ENCODE measurements at places on chromosomes 11 and 22.

DNA sequence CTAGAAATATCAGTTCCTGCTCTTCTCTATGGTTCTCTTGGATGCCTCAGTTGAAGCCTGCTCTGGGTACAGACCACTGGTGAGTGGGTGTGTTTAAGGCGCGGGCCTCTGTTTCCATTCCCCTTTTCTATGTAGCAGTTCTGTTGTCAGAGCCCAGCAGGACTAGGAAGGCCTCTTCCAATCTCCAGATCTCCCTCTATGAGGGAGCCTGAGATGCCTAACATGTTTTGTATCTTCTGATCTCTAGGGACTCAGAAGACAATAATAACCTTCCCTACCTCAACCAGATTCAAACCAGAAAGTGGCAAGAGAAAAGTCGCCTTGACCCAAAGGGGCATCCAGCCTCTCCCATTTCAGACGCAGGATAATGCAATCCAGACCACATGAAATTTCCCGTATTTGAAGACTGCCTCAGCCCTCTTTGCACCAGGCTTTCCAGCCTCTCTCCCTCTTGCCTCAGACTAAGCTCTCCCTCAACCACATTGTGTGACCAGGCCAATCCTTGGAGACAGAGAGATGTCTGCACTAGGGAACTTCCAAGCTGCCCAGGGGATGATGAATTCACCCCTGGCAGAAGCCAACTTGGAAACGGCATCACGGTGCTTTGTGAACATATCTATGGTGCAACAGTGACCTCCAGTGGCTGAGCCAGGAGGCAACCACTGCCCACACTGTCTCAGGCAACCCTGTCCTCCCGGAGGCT is 150.1 kb upstream of the UBASH3B start:
- peak; percentile 88 for DNase-seq

DNA sequence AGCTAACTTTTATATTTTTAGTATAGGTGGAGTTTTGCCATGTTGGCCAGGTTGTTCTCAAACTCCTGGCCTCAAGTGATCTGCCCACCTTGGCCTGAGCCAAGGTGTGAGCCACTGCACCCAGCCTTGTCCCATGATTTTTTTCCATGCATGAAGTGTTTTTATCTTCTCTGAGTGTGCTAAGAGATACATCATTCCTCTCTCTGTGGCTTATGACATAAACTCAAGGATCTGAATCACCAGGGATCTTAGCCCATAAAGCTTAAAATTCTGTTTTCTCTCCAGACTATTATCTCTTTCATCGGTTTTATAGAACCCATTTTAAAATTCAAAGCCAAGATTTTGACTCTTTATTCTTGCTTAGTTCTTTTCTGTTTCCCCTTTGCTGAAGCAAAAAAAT is 48.4 kb upstream of the C11orf58 start:
- no peak for DNase-seq

DNA sequence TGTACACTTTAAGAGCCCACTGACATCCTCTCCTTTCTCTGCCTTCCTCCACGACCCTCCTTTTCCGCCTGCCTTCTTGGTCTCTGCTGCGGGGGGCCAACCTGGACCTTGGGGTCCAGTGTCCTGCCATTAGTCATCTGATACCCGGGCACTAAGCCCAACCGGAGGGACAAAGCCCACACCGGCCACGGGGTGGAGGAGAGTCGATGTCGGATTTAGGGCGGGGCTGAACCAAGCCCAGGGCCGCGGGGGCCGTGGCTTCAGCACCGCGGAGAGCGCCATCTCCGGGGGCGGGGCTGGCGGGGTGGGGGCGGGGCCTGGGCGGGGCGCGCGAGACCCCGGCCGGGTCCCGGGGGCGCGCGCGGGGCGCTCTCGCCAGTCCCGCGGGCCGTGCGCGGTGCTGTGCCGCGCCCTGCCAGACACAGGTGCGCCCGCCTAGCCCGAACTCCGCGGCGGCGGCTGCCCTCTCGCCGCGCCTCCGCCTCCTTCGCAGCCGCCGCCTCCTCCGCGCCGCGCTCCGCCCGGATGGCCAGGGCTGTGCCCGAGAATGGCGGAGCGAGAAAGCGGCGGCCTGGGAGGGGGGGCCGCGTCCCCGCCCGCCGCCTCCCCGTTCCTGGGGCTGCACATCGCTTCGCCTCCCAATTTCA is at the start of gene MAPK8IP1:
MAPK8IP1 (plus strand) TSS at position 378 of the 647 bp plus-strand sequence; CDS start at position 548, 170 bp downstream.
- peak; percentile 65 for DNase-seq

DNA sequence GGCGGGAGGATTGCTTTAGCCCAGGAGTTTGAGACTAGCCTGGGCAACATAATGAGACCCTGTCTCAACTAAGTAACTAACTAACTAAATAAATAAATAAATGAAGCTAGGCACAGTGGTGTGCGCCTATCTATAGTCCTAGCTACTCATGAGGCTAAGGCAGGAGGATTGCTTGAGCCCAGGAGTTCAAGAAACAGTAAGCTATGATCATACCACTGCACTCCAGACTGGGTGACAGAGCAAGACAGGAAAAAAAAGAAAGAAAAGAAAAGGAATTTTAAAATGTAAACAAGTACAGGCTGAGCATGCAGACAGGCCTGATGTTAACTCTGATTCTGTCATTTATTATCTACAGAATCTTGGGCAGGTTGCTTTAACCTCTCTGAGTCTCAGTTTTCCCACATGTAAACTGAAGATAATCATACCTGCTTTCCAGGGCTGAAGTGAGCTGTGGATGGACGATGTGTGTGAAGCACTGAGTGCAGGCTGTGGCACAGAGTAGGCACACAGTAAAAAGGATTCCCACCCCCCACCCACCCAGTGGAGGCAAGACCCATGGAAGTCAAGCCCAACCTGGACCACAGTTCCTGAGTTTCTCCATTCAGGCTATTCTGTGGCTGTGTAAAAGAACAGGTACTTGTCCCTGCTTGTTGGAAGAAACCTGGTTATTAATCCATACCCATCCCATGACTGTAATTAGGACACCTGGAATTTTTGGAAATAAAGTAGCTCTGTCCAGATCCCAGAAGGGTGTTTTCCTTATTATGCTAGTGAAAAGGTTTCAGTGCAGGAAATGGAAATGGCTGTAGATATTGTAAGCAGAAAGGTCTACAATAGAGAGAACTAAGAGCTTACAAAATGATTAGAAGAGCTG is 18.7 kb upstream of the SCUBE2 start:
- DNase-seq: no peak

DNA sequence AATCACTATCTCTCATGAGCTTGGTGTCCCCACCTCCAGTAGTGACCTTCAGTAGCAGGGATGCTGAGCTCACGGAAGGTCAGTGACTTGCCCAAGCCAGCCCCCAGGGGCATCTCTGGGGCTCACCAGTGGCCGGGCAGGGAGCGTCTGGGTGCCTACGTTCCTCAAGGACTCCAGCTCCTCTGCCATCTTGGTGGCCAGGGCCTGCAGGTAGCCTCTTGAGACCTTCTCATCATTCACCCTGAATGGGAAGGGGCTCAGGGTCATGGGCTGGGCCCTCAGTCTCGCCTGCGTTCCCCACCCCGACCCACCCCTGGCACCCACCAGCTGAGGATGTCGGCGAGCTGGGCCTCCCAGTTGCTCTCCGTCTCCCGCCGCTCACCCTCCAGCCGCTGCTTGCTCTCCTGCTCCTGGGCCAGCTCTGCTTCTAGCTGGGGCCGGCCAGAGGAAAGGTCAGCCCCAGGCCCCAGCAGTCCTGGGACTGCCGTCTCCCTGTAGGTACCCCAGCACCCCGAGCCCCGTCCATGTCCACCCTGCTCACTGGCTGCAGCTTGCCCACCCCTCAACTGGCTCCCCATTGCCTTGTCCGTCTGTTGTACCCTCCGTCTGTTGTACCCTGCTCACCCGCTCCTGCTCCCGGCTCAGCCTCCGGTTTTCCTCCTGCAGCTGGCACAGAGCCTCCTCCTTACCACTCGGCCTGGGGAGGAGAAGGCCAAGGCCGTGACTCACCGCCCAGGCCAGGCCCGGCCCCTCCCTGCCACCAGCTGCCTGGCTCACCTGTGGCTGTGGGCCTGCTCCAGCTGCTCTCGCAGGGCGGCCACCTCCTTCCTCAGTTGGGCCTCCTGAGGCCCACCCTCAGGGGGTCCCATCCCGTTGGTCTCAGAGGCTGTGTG is 9.5 kb downstream of the CDC42BPG start:
- DNase-seq: no peak

DNA sequence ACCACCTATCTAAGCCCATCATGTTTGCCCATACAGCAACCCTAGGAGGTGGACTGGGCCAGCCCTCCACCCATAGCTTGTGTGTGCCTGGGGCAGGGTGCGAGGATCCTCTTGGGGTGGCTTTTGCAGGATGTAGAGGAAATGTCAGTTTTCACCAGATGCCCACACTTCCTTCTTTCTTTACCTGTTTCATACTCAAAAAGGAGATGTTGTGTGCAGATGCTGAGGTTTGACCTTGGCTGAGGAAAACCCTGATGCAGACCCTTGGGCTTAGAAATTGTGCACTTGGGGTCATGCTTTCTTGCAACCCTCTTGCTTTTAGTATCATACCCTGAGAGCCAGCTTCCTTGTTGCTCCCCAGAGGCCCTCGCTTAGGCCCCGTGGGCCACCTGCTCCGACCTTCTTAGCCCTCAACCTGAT is 2.2 kb downstream of the HTR3A start:
- DNase-seq: no peak

DNA sequence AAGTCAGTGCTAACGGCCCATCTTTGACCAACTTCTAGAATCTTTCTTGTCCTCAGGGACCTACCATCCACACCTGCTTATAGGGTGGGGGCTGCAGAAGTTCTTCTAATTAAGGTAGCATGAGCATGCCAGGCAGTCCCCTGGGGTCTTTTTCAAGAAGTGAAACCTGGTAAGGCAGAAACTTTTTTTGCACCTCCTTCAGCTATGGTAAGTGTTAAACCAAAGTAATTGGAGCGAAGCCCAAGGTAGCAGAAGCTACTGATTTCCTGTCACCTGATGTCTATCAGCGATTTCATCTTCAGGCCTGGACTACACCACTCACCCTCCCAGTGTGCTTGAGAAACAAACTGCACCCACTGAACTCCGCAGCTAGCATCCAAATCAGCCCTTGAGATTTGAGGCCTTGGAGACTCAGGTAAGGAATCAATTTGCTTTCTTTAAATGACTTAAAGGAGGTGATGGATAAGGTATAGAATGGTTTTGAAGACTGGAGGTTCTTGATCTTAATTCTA is at the start of gene MS4A1:
MS4A1 (plus strand) TSS at position 317 of the 512 bp plus-strand sequence. CDS start 6,528 bp downstream, outside the sequence.
- DNase-seq: no peak

DNA sequence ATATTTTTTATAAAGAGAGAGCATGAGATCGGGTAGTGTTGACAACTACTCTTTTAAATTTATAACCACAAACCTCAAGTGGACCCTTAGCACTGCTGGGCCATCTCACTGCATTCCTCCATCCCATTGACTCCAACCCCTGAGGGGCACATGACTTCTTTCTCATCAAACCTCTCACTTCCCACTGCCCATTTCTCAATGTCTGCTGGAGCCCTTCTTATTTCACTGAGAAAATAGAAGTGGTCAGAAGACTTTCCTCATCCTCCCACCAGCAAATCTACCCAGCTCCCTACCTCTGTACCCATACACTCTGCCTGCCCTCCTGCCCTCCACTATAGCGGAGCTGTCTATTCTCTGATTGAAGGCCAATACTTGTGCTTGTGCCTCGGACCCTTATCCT is 370.6 kb upstream of the MPPED2 start:
- DNase-seq: no peak

- no peak for DNase-seq
These were observed 700 bp upstream of the STX3 start for GRCh38 chr11:59754494-59754858.

GRCh38 chr11:1447845-1448825 is 38.4 kb downstream of the MOB2 start:
- DNase-seq: no peak

DNA sequence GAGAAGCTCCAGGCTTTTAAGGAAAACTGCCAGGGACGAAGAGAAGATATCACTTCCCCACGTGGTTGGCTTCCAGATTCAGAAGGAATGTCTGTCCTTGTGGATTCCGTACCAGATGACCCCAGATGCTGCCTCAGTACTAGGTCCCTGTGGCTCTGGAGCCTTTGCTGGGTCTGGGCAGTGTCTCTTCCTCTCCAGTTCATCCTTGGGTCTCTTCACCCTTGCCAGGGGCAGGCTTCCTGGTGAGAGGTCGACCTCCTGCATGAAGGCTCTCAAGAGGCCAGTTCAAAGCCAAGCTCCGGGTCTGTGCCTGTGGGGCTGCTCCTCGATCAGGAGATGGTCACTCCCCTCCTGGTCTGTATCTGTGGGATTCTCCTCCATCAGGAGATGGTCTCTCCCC is 74.7 kb upstream of the B3GAT1 start:
- peak; percentile 2 for DNase-seq

GRCh38 chr11:20097319-20098221 is 62.7 kb downstream of the DBX1 start:
- peak; percentile 40 for DNase-seq

GRCh38 chr11:8794126-8794525 is 111.5 kb downstream of the RPL27A start:
- no peak for DNase-seq

GRCh38 chr11:122209619-122210366 is 93.8 kb upstream of the BLID start:
- peak; percentile 65 for DNase-seq

- DNase-seq: peak; percentile 48
These were observed 933 bp downstream of the BRSK2 start for GRCh38 chr11:1390569-1391164.

GRCh38 chr22:40044870-40045834 is 50.4 kb downstream of the FAM83F start:
- peak; percentile 68 for DNase-seq

GRCh38 chr11:76666408-76666807 is 4.1 kb downstream of the LRRC32 start:
- peak; percentile 63 for DNase-seq

GRCh38 chr22:44668190-44668885 is 33.7 kb upstream of the PRR5 start:
- peak; percentile 57 for DNase-seq

DNA sequence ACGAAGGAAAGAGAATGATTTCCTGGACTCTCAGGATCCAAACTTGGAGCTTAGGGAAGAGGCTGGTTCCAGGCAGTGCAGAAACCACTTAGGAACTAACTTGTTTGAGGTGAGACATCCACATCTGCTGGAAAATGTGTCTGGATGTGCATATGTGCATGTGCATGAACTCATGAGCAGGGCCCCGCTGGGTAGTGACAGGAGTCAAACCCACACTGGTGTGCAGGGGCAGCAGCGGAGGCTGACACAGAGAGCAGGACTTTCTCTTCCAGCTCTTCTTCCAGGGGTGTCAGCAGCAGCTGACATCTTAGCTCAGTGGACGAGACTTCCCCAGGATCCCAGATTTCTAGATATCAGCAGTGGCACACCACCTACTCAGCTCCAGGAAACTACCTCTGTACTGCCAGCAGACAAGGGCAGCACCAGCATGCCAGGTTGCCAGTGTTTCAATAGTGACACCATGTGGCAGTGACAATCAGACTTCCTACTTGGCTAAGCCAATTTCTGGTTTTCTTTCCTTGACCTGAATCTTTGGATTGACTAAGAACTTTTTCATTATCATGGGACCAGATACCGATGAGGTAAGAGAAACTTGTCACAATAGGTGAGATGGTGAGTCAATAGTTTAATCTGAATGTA is 227.5 kb upstream of the ZC3H12C start:
- DNase-seq: no peak

- DNase-seq: no peak
These were observed 33.3 kb downstream of the EIF3M start for GRCh38 chr11:32616903-32617302.

DNA sequence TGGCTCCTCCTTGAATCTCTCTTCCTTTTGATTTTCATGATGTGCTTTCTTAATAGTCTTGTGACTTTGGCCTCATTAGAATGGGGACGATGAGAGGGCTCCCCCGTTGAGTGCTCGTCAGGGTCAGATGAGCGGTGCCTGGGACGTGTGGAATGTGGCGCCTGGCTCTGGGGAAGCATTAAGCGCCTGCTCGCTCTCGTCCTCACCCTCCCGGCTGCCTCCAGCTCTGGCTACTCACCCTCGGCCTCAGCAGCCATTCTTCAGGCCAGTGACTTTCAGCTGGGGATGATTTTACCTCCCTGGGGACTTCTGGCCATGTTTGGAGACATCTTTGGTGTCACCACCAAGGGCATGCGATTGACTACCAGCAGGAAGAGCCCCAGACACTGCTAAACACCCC is 69.7 kb downstream of the RPS6KA4 start:
- DNase-seq: no peak
